ENCODE measurements at places on chromosomes 6 and 20.

- DNase-seq = no peak
These were observed 107.6 kb upstream of the OPRM1 start for GRCh38 chr6:153931431-153931830.

GRCh38 chr20:20338133-20338730, 29.7 kb upstream of the INSM1 start:
- DNase-seq = no peak

GRCh38 chr6:43402820-43403219, 24.5 kb upstream of the ABCC10 start:
- no peak for DNase-seq

- DNase-seq = no peak
These were observed 36.0 kb downstream of the ANKS1A start for GRCh38 chr6:34924831-34925625.

- DNase-seq = no peak
These were observed 145.9 kb downstream of the C6orf118 start for GRCh38 chr6:165163519-165163918.

GRCh38 chr6:49541210-49541724, 9.2 kb upstream of the C6orf141 start:
- DNase-seq = peak; percentile 80

DNA sequence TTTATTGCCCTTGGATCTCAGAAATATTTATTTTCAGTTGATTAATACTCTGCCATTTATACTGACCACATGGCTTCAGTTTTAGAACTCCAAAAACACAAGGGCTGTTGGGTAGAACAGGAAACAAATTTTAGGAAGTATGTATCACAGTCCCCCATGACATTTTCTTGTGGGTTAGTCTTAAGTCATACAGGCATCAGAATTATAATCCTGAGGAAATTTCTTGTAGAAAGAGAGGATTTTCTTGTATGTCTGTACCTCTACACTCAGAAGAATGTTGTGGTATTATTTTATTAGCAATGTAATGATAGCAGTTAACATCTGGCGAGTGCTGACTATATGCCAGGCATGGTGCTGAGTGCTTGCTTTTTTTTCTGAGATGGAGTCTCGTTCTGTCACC, 302.9 kb downstream of the CLIC5 start:
- peak; percentile 33 for DNase-seq

- DNase-seq = no peak
These were observed 115.0 kb upstream of the CHD6 start for GRCh38 chr20:41733151-41733550.

- no peak for DNase-seq
These were observed 117.3 kb downstream of the ARHGAP18 start for GRCh38 chr6:129592516-129593232.

- peak; percentile 75 for DNase-seq
These were observed 36.5 kb upstream of the BCLAF1 start for GRCh38 chr6:136326038-136326553.

DNA sequence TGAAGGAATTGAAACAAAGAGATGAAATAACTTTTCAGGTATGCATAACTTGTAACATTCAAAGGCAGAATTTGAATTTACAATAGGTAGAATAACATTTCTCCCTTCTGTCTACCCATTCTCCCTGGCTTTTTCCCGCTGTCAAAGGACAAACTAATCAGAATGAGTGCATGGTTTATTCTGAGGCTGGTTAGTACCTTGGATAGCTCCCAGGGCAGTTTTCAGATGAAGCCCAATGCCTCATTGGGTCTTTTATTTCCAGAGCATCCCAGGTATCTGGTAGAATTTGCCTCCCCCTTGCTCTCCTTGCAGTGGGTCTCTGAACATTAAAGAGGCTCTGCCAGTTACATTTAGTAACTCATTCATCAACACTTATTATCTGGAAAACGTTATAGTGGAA, 665.5 kb downstream of the BCKDHB start:
- peak; percentile 42 for DNase-seq

- DNase-seq = peak; percentile 89
These were observed 11.7 kb upstream of the ID1 start for GRCh38 chr20:31593221-31594001.

DNA sequence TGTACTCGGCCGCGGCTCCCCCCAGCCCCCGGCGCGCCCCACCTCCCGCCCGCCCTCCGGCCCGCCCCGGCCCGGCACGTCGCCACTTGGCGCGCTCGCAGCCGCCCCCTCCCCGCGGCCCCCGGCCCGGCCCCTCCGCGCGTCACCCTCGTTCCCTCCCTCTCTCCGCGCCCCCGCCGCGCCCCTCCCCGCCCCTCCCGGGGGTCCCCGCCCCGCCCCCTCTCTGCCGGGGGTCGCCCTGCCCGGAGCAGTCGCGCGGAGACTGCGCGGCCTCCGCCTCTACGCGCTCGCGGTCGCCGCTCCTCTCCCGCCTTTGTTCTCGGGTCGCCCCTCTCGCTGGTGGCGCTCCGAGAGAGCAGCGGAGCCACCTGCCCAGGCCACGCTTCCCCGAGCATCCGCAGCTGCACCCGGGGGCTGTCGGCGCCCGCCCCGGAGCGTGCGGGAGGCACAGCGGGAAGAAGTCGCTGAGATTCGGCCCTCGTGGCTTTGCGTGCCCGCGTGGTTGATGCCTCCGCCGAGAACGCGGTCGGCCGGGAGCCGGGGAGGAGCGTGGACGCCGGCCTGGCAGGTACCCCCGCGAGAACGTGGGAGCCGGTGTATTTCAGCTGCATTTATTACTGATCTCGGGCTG, at the start of gene PHF10:
Gene PHF10, minus strand, starts transcription at position 7 of the 631 bp plus-strand sequence. CDS start 569 bp downstream, outside the sequence.
- DNase-seq = peak; percentile 47

DNA sequence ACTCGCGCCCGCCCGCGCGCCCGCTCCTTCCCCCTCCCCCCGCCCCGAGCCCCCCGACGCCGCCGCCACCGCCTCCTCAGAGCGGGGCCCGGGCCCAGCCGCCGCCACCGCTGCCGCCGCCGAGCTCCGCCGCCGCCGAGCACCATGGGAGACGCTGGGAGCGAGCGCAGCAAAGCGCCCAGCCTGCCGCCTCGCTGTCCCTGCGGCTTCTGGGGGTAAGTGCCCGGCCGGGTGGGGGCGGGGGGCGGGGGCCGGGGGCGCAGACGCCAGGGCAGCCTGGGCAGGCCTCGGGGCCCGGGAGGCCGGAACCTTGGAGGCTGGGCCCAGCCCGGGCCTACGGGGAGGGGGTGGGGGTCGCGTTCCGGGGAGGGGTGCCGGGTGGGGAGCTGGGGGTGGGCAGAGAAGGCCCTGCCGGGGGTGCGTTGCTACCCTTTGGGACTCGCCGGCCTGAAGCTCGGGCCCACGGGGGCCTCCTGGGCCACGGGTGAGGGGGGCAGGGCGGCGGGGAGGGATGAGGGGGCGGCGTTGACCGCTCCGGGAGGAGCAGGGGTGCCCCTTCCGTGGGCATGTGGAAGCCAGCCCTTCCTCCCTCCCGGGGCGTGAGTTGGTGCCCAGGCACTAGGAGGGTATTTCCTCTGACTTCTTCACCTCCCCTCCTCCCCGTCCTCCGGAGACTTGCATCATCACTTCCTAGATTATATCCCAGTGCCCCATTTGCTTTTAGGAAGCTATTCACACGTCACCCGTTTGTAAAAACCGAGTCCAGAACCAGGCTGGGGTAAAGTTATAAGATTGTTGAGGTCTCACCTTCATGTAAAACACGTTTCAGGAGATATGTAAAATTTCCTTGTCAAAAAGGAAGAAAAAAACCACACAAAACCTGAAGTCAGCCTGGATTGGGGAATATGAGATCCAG, 533 bp downstream of the ZFAND3 start:
- peak; percentile 70 for DNase-seq

DNA sequence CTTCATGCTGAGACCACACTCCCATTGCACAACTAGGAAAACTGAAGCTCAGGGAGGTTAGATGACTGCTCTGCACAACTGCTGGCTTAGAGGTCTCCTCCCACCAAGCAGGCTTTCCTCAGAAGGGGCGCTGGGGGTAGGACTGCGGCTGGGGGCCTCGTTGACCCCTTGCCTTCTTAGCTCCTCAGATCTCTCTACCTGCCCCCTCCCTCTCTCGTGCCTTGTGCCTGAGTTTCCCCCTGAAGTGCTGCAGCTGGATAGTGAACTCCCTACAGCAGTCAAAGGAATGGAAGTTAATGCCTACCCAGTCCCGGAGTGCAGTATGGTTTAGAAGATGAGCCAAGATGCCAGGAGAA, 149.8 kb downstream of the GRM4 start:
- no peak for DNase-seq

DNA sequence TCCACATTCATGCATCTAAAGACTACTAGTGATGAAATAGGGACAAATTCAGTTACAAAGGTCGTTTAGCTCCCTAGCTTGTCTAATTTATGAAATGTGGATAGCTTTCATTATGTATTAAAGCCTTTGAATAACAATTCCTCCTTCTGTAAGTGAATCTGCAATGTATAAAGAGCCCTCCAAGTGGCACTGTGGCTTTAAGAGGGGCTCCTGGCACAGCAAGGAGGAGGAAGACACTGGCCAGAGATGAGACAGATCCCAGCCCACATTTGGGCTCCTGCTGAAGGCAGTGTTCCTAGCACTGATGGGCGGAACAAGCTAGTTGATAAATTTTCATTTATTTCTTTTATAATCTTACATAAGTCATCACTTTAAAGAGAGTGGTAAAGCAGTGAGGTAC, 17.6 kb upstream of the FUCA2 start:
- no peak for DNase-seq

DNA sequence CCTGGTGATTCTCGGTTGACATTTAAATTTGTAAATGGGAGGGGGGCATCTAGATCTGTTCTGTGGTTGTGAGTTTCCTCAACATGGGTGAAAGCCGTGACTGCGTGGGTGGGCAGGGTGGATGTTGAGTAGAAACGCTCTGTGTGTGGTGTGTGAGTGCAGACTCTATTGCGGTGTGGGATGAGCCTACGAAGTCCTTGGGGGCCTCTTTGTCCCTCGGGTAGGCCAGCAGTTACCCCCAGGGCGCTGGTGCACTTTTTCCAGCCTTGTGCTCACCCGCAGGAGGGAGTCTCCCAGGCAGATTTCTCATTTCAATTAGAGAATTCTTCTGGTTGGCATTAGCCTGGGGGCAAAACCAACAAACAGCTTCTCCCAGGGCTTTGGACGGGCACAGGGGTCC, 10.6 kb downstream of the TOX2 start:
- no peak for DNase-seq

DNA sequence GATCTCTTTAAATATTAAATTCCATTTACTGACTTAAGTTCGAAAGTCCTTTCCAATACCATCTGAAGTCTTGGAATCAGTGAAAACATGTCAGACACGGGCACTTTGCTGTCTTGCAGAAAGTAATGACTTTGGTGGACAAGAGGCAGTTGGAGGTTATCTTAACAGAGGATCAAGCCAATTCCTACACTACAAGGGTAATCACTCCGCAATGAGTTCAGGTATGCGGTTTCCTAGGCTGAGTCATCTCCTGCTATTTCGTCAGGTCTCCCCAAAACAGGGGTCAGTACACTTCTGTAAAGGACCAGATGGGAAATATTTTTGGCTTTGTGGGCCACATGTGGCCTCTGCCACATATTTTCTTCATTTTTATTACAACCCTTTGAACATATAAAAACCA, 656.6 kb downstream of the KIF16B start:
- no peak for DNase-seq

- DNase-seq = no peak
These were observed 19.7 kb downstream of the GTPBP2 start for GRCh38 chr6:43609402-43609801.

DNA sequence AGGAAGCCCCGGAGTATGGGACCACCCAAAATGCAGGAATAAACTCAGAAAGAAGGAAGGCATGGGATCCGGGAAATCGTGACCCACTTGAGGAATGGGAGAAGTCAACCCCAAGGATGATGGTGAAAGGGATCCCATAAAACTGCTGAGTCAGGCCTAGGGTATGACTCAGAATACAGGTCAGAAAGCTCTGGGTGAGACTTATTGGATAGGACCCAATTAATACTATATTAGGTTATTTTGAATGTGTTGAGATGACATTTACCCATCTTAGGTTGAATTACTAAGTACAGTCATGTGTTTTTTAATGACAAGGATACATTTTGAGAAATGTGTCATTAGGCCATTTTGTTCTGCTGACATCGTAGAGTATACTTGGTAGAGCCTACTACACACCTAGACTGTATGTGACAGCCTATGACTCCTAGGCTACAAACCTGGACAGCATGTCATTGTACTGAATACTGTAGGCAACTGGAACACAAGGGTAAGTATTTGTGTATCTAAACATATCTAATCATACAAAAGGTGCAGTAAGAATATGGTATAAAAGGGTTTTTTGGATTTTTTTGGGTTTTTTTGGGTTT, 17.1 kb upstream of the HIVEP1 start:
- no peak for DNase-seq

DNA sequence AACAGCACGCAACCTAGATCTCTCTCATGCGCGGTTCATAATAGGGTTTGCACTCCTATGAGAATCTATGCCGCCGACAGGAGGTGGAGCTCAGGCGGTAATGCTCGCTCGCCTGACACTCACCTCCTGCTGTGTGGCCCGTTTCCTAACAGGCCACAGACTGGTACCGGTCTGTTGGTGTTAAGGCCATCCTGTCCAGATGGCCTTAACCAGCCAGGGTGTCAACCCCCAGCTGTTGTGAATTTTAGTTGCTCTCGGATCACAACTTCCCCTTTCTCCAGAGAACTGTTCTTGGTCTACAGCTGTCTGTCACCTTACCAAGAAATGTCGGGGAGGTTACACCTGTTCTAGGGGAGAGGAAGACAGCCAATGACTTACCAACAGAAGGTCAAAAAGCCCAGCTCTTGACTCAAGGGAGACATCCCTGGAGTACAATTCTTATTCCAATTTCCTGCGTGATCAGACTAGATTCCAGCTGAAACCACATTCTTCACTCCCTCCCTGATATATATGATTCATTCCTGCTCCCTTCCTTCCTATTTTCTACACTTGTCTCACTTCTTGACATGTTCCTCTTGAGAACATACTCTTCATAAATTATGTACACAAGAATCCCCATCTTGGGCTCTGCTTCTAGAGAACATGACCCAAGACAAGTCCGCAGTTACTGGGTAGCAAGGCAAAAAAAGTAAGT, 23.1 kb upstream of the DNAAF9 start:
- no peak for DNase-seq

DNA sequence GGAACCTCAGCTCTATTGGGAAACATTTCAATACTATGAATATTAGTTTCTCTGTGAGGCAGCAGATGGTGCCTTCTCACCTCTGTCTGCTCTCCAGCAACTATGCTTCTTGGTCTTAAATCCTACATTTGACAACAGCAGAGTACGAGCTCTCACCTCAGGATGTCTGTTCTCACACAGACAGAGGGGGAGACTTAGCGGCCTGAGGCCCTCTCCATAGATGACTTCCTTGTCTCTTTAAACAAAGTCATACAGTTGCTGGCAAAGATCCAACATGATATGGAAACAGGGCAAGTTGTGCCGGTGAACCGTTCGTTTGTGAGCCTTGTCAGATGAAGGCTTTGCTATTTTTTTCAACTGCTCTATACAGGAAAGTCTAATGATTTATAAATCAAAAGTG, 43.7 kb upstream of the GABRR1 start:
- DNase-seq = no peak

- no peak for DNase-seq
These were observed 144.6 kb downstream of the BCAS1 start for GRCh38 chr20:53925651-53926401.

- no peak for DNase-seq
These were observed 64.4 kb downstream of the CHMP4B start for GRCh38 chr20:33875534-33876026.

- peak; percentile 98 for DNase-seq
These were observed 2.6 kb upstream of the MUC22 start for GRCh38 chr6:31007694-31008093.

- no peak for DNase-seq
These were observed 411.7 kb downstream of the C6orf118 start for GRCh38 chr6:164897523-164898235.
